ENCODE measurements at places on chromosomes 6 and 20.
A peak's percentile ranks its signal among the peaks of the same experiment; 100 is the strongest.

DNA sequence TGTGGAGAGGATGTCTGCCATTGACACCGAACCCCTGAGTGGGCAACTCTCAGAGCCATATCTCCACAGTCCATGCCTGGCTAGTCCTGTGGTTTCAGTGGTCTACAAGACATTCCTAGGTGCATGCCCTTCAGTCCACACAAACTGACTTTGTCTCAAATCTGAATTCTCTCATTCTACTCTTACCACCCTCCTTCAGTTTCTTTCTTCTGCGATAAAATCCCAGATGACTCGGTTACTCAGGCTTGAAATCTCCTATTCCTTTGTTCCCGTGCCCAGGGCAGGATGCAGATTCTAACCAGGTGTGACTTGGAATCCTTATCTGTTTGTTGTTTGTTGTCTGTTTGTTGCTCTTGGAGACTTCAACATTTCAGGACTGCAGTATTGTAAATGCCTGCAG is 9.3 kb downstream of the CDS2 start:
- no peak for DNase-seq

DNA sequence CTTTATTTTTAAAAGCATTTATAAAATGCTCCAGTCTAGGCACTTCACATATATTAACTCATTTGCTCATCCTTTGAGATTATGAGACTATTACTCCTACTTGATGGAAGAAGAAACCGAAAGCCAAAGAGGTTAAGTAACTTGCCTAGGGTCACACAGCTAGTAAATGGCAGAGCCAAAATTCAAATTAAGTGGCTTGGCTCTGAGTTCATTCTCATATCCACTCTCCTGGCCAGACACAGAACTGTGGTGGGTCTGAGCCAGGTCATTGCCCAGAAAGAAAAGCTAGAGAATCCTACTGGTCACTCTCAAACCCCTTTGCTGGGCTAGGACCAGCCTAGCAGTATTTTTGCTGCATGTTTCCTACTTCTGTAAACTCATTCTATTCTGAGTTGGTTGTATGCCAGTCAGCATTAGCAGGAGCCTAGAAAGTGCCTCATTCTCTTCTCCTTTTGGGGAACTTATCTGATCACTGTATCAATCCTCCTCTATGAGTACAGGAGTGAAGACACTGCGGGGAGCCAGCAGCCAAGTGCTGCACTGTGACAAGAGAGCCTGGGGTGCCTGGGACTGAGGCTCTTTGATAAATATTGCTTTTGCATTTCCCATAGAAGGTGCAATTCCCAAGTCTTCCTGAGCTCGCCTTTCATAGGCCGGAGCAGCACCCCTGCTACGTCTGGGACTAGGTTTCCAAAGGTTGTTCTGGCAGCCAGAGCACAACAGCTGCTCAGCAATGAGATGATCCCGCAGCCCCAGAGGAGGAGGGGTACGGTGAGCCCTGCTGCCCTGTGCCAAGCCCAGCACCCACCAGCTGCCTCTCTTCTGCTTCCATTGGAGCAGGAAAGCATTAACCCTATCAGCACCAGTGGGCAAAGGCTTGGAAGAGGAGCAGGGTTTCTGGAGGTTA is 728.3 kb downstream of the MAFB start:
- peak; percentile 42 for DNase-seq

GRCh38 chr6:21468461-21468860 is 125.1 kb upstream of the SOX4 start:
- DNase-seq: no peak

- DNase-seq: no peak
Measured at GRCh38 chr6:6747371-6747770, 158.9 kb downstream of the LY86 start.

DNA sequence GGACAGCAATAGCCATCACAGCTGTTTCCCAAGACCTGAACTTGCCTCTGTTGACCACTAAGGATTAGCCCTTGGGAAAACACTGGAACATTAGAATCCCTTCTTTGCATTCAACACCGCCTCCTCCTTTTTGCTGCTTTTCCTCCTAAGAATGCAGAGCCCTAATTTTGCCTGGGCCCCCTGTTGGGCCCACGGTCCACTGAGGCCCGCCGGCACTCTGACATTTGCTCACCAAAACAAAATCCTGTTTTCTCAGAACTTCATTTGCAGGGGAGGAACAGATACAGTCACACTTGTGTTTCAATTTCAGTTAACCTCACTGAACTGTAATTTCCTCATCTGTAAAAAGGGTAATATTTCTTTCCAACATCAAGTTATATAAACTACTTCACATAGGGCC is 116.0 kb upstream of the JARID2 start:
- no peak for DNase-seq

DNA sequence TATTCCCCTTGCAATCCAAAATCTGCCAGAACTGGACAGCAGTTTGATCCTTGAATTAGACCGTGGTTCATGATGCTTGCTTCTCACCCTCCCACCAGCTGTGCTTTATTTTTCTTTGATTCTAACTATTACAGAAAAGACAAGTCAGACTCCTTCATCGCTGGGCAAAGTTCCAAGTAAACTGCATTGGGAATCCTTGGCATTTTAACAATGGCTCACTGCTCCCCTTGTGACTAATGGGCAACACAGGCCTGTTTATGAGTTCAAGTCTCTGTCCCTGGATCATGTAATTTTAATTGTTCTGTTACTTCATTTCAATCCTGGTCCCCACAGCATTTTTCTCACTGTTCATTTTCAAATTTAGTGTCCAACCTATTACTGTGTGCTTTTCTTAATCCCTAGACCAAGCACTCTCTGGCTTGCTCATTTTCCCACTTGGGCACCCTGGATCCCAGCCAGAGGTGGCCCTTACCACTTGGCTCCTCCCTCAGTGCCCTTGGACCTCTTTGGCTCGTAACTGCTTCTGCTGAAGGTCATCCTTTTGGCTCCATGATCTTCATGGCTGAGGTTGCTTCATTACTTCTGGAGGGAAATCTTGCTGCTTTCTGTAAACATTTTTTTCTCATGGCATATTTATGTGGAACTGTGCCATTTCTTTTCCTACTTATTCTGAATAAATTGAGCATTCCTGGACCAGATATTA is 32.8 kb downstream of the PSMB9 start:
- DNase-seq: no peak

- DNase-seq: no peak
Measured at GRCh38 chr20:50845566-50846215, 50.8 kb downstream of the BCAS4 start.

- no peak for DNase-seq
Measured at GRCh38 chr6:158666628-158667359, 16.9 kb downstream of the SYTL3 start.

DNA sequence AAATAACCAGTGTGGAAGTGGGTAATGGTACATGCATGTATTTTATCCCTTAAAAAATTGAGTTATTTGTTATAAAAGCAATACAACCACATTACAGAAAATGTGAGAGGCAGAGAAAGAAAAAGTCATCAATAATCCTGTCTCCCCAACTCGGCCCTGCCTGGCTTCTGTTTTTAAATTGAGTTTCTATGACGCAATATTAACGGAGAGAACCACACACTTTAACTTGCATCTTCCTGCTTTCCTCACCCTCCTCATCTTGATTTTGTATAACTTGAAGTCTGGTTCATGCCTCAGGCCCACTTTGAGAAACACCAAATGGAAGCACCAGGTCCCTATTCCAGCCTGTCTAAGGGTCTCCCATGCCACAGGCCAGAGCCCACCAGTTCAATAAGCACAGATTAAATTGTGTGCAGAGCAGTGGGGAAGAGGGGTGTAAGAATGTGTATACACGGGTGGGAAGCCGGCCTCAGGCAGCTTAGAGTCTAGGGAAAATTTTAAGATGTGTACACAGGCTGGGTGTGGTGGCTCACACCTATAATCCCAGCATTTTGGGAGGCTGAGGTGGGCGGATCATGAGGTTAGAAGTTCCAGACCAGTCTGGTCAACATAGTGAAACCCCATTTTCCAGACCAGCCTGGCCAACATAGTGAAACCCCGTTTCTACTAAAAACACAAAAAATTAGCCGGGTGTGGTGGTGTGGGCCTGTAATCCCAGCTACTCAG is 15.9 kb downstream of the KCNK5 start:
- DNase-seq: no peak

All from hindlimb muscle (tissue), 1 donor.